ENCODE measurements at places on chromosomes 2 and 18. TPM values are rescaled to one million over a fixed set of nuclear protein-coding genes. Genes with fewer than 3 reads are reported as not detected.

- no peak for DNase-seq
- H3K4me1 ChIP-seq: no peaks in the 10 kb centered on the region
- H3K27me3 ChIP-seq: no peaks in the 10 kb centered on the region
These were observed at the start of gene CXCR1 for GRCh38 chr2:218166791-218167190. Gene CXCR1 (minus strand): TSS chr2:218166962. CDS start chr2:218165211, 1,751 bp downstream.

DNA sequence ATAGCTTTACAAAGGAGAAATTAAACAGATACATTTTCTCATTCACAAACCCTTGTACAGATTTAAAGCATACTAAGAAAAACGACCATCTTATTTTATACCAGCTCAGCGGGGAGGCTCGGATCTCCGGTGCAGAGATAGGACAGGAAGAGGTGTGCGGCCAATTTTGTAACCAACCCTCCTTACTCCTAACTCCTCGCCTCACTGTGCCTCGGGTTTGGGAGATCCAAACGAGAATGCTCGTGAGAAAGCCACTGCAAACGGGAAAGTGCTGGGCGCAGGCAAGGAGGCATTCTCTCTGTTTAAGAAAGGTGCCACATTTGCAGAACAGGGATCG lies 1.2 kb downstream of the KDSR start:
- no peak for DNase-seq
- H3K36me3 ChIP-seq: no peaks in the 10 kb centered on the region
- H3K27ac ChIP-seq: peak overlapping the region; percentile 99
- no peaks in the 10 kb centered on the region for H3K27me3 ChIP-seq

DNA sequence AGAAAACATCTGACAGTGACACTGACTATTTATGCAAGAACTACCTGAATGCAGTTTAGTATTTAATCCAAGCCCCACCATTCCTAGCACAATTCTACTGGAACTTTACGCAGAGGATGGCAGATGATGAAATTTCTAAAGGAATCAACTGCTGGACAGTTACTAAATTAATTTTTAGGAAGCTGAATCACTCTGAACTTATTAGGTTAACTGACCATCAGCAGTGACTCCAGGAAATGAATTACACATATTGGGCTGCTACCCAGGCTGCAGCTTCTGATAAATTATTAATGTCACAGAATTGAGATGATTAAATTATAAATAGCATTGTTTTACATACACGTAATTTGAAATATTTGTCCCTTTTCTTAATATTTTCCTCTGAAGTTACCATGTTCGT lies 250.8 kb downstream of the TMEM182 start:
- no peak for DNase-seq
- no peaks in the 10 kb centered on the region for H3K27me3 ChIP-seq
- H3K4me1 ChIP-seq: no peaks in the 10 kb centered on the region
- no peak overlapping the region for H3K4me3 ChIP-seq

DNA sequence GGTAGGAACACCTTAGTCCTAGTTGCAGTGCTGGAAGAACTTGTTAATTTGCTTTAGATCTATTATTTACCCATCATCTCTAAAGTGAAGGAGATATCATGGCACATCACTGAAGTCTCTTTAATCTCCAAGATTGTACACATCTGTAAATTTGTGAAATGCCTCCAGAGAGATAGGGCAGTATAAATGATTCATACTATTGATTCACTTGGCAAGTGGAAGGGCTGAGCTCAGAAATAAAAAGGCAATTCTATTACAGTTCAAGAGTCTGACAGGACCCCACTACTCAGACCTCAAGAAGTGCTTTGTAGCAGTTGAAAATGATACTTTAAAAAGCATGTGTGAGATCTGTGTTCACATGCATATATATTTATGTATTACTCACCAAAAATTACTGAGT lies 489.3 kb downstream of the DCC start:
- H3K36me3 ChIP-seq: no peaks in the 10 kb centered on the region
- no peak overlapping the region for H3K4me3 ChIP-seq
- no peak for DNase-seq
- no peak overlapping the region for H3K27ac ChIP-seq

COBLL1 gene
- total RNA-seq: 82.8 TPM

BOLA3 gene
- total RNA-seq: 26.2 TPM

SGPP2 gene
- 17.2 TPM for total RNA-seq

SCYGR4 gene
- not detected for total RNA-seq

STARD6 gene
- not detected for total RNA-seq

EVX2 gene
- total RNA-seq: not detected
